ENCODE measurements at places on chromosomes 3 and 15. TPM values are rescaled to one million over a fixed set of nuclear protein-coding genes. Genes with fewer than 3 reads are reported as not detected.

GRCh38 chr15:75306188-75306587 is 23.6 kb downstream of the GOLGA6D start:
- no peak for DNase-seq

DNA sequence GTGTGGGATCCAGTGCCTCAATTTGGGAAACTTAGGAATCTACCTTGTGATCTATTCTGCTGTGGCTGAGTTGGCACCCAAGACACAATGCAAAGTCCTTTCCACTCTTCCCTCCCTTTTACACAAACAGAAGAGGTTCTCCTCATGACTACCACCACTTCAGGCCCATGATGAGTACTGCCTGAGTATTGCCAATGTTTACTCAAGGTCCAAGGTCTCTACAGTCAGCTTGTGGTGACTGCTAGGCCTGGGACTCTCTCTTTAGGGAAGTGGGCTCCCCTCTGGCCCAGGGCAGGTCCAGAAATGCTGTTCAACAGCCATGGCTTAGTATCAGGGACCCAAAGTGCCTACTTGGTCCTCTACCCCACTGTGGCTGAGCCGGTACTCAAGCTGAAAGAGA is 56.8 kb upstream of the PEX5L start:
- no peak for DNase-seq

DNA sequence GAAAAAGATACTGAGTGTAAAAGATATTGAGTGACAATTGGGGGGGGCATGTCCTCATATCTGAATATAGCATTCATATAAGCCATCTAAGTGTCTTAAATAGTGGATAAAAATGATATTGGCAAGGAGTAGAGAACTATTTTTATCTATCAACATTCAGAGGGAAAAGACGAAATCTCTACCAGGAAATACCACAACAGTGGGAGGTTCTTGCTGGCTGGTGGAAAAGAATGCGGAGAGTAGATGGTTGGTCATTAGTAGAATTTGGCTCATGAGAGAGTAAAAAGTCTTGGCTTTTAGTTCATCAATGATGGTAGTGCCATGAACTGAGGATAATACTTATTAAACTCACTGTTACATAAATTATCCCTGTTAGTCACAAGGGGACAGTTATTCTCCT is 4.8 kb upstream of the TCF12 start:
- no peak for DNase-seq

DNA sequence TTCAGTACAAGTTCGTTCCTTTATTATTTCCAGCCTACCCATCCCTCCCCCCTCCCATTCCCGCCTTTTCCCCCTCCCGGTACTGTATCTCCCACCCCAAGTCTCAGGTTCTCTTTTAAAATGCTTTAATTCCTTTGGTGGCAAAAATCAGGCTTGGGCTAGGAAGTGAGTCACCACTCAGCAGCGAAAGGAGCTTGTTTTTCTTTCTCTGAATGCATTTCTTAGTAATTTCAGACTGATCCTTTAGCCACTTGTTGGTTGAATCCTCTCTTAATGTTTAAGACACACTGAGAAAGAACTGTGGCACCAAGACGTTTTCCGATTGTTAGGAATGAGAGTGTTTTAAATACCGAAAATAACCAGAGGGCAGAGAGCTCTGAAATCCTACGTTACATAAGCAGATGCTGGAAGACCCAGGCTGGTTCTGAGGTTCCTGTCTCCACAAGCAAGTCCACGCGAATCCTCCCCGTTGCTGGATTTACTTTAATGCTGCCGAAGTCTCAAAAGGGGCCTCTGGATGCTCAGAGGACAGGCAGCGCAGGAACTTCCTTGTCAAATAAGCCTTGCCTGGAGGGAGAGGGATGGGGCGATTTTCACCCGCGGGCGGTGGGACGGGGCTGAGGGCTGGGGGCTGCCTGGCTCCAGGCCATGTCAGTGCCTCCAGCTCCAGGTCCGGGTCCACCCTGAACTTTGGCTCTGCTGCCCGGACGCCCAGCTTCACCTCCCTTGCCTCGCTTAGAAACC is 854 bp upstream of the COL8A1 start:
- DNase-seq, result no peak

DNA sequence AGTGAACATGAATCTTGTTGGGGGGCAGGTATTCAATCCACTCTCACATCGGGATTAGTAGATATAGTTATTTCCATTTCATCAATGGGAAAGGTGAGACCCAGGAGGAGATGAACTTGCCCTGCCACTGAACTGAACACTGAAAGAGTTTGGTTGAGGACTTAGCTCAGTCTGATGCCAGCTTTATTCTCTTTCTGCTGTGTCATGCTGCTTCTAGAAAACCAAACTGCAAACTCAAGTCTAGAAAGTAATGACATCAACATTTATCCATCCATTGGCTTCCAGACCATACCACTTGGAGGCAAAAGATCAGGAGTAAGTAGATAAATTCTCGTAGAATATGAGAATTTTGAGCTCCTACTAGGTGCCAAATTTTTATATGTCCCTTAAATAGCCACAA is 288.0 kb upstream of the CTNNB1 start:
- no peak for DNase-seq

DNA sequence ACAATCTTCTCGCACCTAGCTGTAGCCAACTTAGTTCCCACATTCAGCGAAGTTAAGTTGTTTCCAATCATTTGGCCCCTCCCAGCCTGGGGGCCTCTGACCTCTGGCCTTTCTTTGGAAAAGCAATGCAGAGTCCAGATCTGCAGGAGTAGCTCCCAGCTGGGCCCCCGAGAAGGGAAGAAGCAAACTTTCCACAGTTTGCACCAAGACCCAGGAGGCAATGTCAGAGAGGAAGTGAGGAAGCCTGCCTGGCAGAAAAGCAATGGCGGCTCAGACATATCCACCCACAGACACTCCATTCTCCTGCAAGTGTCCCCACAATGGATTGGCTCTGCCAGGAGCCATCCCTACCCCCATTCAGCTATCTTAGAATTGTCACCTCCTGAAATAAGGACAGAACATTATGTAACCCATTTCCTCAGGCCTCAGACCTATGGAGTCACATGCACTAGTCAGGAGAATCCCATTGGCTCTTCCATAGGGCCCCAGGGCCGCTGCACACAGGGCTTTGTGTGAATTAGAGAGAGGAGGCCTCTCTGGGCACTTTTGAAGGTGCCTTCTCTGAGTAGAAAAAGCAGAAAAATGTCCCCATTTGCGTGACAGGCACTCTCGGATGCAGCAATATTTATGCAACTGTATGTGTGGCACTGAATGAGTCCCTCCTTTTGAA is 3.0 kb upstream of the BUB1B start:
- DNase-seq, result no peak

DNA sequence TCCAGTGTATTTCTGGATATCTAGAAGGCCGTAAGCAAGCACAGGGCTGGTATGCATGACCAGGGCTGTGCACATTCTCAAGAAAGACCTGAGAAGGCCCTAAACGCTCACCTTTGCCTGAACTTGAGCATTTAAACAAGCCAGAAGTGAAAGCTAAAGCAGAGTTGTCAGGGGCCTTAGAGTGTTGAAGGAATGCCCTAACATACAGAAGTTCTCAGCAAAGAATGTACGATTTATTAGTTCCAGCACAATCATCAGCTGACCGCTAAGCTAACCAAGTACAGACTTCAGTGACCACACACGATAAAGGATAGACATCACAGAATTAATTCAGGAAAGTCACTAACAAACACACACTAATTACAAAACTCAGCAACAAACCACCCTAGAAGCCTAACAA is 8.7 kb downstream of the HLTF start:
- DNase-seq, result no peak

DNA sequence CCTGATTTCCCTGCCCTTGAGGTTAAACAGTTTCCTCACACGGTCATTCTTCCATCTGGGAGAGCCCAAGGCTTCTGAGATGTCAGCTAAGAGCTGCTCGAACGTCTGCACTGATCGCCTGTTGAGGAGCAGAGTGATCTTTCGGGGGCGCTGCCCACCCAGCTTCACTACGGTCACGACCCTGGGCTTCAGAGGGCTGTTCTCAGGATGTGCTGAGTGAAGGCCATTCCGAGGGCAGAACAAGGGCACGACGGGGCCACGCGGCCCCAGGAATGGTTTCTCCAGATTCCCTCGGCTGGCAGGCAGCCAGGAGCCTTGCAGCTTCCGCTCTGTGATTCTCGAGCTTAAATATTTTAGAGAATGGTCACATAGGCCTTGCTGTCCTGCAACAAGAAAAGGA is 25.7 kb downstream of the DCLK3 start:
- DNase-seq, result no peak

GRCh38 chr3:10371167-10371566 is 50.3 kb upstream of the SEC13 start:
- no peak for DNase-seq

DNA sequence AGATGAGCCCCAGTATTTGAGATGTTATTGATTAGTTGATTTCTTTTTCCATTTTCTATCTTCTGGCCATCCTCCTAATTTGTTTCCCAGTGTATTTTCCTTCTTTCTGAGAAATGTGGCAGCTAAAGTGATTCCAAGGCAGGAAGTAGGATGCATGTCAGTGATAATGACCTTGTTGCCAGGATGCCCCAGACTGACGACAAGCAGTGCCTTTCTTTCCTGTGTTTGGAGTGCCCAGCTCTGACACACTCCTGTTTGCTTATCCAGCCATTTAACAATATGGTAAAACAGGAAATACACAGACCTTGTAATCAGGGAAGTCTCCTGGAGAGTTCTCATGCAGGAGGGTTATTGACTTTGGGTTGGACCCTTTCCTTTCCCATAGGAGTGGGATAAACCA is 20.4 kb downstream of the TMOD2 start:
- no peak for DNase-seq

DNA sequence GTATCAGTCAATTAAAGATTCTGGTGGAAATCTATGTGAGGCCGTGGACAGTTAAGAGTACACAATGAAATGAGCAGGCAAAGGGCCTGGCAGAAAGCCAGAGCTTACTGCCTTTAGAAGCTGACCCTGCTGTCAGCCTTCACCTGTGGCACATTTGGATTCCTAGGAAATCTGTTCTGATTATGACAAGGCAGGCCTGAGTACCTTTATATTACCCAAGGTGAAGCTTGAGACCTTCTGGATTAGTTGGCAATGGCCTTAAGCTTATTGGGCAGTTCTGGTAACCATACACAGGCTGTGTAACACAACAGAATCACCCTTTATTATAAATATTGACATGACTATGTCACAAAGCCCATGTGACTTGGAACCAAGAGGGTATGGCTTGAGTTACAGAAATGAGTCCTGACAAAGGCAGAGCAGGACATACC is 43.2 kb downstream of the NBEAL2 start:
- DNase-seq, result no peak

- no peak for DNase-seq
These were observed 38.7 kb downstream of the CHST2 start for GRCh38 chr3:143158014-143158988.

GRCh38 chr3:146189519-146190173 is 28.7 kb upstream of the PLOD2 start:
- no peak for DNase-seq

GRCh38 chr3:146268535-146269219 is 17.8 kb upstream of the PLSCR4 start:
- no peak for DNase-seq

DNA sequence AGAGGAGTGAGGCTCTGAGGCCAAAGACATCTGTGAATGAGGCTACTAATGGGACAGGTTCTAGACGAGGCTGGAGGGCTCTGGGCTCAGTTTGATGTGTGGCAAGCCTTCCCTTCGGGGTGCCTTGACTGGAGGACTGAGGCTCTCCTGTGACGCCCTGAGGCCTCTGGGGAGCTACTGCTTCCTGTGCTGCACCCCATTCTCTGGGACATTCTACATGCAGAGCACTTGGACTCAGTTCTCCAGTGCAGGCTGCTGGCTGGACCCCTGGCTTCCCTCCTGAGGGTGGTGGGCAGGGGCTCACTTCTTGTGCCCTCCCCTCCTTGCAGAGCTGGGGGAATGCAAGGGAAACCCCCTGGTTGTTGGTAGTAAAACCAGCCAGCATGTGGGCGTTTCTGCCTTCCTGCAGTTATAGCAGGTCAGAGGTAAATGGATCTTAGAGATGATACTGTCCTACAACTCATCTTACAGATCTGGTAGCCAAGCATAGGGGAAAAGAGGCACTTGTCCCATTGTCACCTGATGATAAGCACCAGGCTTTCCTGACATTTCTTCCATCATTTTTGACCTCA is 133.3 kb downstream of the CHDH start:
- DNase-seq, result no peak

- no peak for DNase-seq
These were observed 4.1 kb downstream of the FHIT start for GRCh38 chr3:61247191-61247590.

GRCh38 chr3:11735638-11736037 is 91.9 kb upstream of the VGLL4 start:
- DNase-seq, result no peak

DNA sequence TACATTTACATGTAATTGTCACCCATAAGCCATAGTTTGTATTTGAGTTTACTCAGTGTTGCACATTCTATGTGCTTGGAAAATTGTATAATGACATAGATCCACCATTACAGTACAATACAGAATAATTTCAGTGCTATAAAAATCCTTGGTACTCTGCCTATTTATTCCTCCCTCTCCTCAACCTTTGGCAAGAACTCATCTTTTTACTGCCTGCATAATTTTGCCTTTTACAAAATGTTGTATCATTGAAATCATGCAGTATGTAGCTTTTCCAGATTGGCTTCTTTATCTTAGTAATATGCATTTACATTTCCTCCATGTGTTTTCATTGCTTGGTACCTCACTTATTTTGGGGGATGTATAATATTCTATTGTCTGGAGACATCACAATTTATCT is 786.9 kb upstream of the SEMA6D start:
- DNase-seq, result no peak

GRCh38 chr3:36969540-36970432 is 23.1 kb downstream of the EPM2AIP1 start:
- peak; percentile 72 for DNase-seq

GRCh38 chr3:57160765-57161538 is 4.2 kb downstream of the IL17RD start:
- DNase-seq, result no peak

- no peak for DNase-seq
These were observed 12.3 kb upstream of the NR1I2 start for GRCh38 chr3:119769394-119770149.

- no peak for DNase-seq
These were observed 32.1 kb downstream of the OXSM start for GRCh38 chr3:25821746-25822573.

- no peak for DNase-seq
These were observed 193.3 kb downstream of the ZBTB20 start for GRCh38 chr3:114953800-114954199.

DNA sequence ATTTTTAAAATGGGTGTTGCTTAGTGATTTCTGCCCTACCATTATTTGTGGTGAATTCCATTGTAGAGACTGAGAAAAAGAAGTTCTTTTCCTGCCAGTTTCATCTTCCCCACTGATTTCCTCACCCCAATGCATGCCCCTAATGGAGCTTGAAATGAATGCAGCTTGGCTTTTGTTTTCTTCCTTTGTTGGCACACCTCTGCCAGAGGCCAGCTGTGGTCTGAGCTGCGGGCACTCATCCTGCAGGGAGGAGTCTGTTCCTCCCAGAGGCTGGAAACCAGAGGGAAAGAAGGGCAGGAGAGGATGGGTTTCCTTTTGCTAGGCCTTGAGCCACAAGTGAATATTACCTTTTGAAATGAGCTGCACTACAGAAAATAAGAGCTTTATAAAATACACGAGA is 9.3 kb upstream of the ST8SIA2 start:
- DNase-seq, result no peak

The MOBP gene
- not detected for total RNA-seq

The CCDC51 gene
- total RNA-seq, result 10.4 TPM

The IL5RA gene
- total RNA-seq, result not detected

The RTP3 gene
- not detected for total RNA-seq

The PCBP4 gene
- total RNA-seq, result 40.8 TPM

The DUOXA2 gene
- 3.9 TPM for total RNA-seq

The LDHAL6B gene
- not detected for total RNA-seq

The CHDH gene
- total RNA-seq, result 0.60 TPM

The SLC28A1 gene
- total RNA-seq, result not detected

The LIPH gene
- 16.7 TPM for total RNA-seq

The ZPLD1 gene
- 0.10 TPM for total RNA-seq

The LEKR1 gene
- total RNA-seq, result 3.5 TPM

Data from ureter (tissue), 1 donor.